SIG-M5 (cell line): ENCODE measurements at places on chromosomes 4 and X.

DNA sequence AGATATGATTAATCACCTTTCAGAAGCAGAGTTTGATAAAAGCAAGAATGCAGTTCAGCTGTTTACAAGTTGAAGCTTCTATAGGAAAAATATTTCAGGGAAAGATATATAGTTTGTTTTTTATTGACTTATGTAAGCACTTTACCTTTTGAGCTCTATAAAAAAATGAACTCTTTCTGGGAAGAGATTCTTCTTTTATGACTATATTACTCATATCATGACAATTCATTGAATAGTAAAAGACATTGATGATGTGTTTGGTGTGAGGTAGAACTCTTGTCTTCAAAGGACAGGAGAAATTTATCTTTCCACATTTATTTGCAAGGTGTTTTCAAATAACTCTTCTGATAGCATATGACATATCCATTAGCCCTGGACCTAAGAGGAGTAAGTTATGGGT is 156.6 kb downstream of the SLC4A4 start:
- DNase-seq, result no peak

DNA sequence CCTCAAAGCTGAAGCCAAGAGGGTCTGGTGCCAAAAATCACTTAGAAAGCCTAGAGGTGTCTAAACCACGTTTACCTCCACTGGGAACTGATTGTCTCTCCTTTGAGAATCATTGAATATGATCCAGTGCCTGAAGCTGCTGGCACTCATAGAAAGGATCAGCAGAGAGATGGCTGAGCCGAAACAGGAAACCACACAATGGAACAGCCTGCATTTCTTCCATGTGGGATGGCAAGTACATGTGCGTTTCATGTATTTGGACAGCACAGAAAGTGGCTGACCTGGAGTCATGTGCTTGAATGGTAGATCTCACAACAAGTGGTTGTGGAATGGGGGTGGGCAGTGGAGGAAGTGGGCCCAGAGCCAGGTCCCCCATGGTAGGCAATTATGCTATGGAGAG is 533.7 kb downstream of the INPP4B start:
- no peak for DNase-seq

DNA sequence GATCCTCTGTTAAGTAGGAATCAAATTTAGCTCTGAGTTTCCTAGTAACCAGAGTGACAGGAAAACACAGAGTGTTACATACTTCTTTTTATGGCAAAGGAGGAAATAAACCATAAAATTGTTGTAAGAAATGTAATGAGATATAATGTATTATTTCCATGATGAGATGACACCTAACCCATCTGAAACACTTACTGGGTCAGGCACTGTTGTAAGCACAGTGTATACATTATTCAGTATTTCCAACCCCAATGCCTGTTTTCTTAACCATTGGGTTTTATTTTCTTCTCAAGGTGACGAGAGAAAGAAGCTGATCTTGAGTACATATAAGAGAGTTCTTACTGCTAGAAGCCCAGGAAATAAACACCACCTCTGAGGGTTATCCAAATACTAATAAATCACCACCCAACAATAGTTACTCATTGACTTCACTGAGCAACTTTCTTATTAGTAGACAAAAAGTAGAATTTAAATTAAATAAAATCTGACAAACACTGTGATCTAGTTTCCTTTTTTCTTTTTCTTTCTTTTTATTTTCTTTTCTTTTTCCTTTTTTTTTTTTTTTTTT is 4.2 kb upstream of the ENAM start:
- no peak for DNase-seq

GRCh38 chrX:130336531-130336930 is 3.2 kb upstream of the SLC25A14 start:
- no peak for DNase-seq

DNA sequence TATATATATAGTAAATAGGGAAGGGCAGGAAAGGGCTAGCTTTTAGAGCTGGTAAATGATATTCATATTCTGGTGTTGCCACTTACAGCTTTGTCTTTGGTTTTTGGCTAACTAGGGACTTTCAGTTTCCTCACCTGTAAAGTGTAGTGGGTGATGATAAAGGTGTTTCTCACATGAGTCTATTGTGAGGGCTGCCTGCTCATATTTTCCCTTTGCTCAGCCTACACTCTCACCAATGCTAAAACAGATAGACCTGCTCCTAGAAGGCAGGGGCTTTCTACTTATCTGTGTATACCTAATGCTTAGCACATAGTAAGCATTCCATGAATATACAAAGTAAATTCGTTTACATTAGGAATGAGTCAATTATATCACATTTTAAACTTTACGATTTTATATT is 137.2 kb upstream of the HS3ST1 start:
- no peak for DNase-seq

DNA sequence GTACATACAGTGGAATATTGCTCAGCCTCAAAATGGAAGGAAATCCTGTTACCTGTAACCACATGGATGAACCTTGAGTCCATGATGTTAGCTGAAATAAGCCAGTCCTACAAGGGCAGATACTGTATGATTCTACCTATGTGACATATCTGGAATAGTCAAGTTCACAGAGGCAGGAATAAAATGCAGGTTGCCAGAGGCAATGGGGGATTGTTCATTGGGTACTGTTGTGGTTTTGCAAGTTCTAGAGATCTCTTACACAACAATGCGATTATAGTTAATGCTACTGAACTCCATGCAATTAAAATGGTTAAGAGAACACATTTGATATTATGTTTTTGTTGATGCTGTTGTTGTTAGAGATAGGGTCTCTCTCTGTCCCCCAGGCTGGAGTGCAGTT is 74.6 kb downstream of the SHROOM2 start:
- DNase-seq, result no peak

DNA sequence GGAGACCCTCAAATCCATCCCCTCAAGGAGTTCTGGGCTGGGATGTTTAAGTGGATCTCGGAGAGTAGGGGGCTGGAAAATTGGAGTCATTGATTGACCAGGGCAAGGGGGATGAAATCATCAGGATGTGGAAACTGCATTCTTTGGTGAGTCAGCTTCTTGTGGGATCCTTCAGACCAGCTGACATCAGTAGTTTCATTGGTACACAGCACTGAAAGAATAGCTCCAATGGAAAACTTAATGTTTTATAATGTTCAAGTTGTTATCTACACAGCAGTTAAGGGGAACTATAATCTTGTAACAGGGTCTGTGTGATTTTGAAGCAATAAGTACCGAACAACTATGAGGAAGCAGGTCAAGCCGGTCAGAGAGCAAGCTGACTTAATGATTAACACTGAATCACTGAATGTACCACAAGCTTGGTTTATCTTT is 506.1 kb downstream of the RPA4 start:
- no peak for DNase-seq

GRCh38 chr4:39544580-39545315 is 17.5 kb upstream of the UGDH start:
- no peak for DNase-seq

DNA sequence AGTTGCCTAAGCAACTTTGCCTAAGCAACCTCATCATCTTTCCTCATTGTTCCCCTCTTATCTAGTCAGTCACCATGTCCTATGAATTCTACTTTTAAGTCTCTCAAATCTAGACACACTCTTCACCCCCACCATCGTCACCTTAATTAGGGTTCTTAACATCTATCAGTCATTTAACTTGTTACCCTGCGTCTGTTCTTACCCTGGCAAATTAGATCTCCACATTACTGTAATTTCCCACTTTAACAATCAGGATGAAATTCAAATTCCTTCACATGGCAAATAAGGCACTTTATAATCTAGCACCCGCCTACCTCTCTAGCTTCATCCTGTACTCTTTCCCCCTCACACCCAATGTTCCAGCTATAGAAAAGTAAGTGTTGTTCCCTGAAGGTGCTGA is 221.2 kb downstream of the GRIA3 start:
- DNase-seq, result no peak

DNA sequence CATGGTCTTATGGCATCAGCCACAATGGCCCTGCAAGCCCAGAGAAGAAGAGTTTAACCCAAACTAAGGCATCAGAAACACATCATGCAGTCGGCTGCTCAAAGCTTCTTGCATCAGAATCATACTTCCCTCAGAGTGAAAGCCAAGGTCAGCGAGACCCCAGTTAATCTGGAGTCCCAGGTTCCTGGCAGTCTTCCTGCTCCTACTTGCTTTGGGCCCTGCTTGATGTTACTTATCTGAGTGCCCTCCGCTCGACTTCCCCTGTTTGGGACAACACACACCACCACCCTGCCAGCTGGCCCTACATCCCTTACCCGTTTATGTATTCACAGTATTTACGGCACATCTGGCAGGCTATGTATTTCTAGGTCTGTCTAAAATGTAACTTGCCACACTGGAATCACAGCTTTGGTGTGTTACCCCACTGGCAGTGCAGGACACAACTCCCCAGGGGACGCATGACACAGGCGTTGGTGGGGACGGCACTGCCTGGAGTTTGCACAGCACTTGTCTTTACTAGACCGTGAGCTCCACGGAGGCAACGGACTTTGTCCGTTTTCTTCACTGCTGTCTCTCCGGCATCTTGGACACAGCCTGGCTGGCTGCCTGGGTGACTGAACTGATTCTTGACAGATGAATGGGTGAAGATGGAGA is 22.8 kb downstream of the CRMP1 start:
- no peak for DNase-seq

GRCh38 chrX:14029039-14029424 is 660 bp downstream of the GEMIN8 start:
- no peak for DNase-seq

DNA sequence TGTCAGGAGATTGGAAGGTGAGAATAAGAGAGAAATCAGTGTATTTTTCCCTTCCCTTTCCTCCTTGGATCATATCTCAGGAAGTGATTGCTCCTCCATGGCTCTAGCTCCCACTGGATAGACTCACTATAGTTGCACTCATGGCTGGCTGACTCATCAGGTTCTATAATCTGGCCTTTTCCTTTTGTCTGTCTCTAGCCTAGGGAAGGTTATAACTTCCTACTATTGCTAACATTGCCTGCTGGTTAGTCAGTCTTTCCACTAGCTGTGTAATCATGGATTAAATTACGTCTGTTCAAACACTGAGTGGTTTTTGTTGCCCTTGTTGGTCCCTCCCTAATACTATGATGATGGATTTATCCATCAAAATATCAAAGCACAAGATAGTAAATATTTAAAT is 195.5 kb upstream of the VEGFC start:
- no peak for DNase-seq

DNA sequence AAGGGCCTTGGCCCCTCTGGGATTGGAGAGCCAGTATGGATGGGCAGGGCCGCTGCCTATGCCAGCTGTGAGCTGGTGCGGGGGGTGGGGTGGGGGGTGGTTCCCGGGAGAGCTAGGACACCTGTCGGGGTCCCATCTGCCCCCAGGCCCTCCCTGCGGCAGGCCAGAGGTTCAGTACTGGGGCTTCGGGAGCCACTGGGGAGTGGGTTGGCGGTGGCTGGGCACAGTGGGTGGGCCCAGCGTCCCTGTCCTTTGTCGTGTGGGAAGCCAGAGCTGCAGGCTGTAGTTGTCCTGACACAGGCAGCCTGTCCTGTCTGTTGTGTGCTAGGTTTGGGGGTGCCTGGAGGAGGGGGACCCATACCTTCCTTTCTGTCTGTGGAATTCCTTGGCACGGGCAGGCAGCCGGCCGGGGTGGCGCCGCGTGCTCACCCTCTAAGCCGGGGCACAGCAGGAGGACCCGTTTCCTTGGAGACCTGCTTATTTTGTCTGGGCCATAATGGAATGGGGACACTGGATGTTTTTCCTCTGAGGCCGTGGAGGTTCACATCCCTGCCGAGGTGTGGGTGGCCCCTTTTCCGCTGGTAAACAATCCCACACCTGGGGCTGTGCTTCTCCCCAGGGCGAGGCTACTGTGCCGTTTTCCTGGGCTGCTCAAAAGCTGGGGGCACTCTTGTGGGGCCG is 14.8 kb downstream of the DOK7 start:
- DNase-seq, result no peak

DNA sequence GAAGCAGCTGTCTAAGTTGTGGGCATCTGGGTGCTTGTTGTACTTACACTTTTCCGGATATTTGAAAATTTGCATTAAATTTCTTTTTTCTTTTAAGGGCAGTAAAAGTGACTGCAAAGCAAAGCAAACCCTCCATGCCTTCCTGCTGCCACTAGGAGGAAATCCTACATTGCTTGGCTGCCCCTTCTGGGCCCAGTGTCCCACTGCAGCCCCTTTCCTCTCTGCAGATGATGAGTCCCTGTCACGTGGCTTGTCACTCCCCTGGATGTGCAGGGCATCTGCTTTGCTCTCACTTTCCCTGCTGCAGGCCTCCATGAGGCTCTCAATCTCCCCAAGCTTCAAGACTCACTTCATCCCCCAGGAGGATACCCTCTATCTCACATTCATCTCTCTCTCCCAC is 12.7 kb downstream of the TSR2 start:
- DNase-seq, result no peak

DNA sequence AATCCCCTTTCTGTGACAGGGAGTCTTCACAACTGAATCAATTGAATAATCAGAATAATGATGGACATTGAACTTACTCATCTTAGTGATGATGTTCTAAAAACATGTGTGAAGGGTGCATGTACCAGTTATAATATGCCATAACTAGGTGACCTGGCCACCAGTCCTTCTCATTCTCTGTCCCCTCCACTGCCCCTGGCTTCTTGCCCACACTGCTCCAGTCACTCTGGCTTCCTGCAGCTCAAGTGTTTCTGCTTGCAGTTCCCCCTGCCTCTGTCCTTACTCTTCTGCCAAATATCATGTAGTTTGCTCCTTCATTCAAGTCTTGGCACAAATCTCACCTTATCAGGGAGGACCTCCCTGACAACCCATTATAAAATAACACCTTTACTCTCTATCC is 168.1 kb upstream of the SLC7A11 start:
- no peak for DNase-seq

GRCh38 chr4:17945303-17945702 is 76.3 kb downstream of the LCORL start:
- no peak for DNase-seq

GRCh38 chr4:70062000-70062399 is 11.8 kb downstream of the HTN1 start:
- DNase-seq, result no peak

- no peak for DNase-seq
Measured at GRCh38 chr4:53479736-53480525, 102.5 kb downstream of the FIP1L1 start.

- no peak for DNase-seq
Measured at GRCh38 chr4:1403591-1404572, 2.4 kb downstream of the NKX1-1 start.

- no peak for DNase-seq
Measured at GRCh38 chr4:110515676-110516075, 39.7 kb downstream of the ENPEP start.

- no peak for DNase-seq
Measured at GRCh38 chrX:75156531-75156945, 455 bp upstream of the ABCB7 start.

DNA sequence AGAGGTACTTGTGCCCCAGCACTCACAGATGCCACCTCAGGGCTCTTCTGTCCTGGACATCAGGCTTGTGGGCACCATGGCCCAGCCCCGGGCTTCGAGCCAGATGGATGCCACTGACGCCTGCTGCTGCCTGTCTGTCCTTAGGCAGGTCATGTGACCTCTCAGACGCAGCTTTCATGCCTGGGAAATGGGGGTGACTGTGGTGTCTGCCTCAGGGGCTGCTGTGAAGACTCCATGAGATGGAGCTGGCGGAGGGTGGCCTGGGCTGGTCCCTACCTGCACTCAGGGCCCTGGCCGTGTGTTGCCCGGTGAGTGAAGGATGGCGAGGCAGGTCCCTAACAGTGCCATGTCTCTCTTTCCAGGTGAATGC is 6.5 kb downstream of the CPZ start:
- no peak for DNase-seq

GRCh38 chrX:10930151-10930550 is 181.0 kb upstream of the HCCS start:
- no peak for DNase-seq

GRCh38 chr4:72186714-72187113 is 154.9 kb downstream of the NPFFR2 start:
- DNase-seq, result no peak

- DNase-seq, result no peak
Measured at GRCh38 chr4:160247091-160247656, 1144.3 kb downstream of the RAPGEF2 start.
